Activated gamma-delta T cell treated with anti-CD3 and anti-CD28 coated beads, Interleukin-2, amount 50 U/mL, for 16 hours (primary cell): ENCODE measurements at places on chromosomes 13 and 19.

GRCh38 chr19:46042252-46042883 is 1.6 kb upstream of the IGFL4 start:
- no peak for DNase-seq

DNA sequence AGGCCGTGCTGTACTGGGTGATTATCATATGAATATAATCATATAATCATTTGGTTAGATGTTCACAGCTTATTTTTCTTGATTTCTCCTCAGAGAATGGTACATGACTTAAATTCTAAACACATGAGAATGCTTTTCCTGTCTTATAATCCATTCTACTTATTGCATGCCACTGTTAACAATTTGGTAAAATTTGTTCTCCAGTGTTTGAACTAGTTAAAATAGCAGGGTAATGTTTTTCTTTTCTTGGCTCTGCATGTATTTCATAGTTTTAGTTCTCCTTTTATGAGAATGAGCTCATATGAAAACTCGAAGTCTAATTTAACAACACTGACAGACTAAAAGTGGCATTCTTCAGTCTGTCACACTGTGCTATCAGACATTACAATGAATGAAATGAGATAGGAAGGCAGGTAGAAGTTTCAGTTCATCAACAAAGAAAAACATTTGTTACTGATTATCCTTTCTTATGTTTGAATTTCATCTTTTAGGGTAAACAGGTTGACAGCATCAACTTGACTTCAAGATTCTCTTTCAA is 10.2 kb downstream of the SPRYD7 start:
- no peak for DNase-seq

- DNase-seq, result no peak
These were observed 1.5 kb upstream of the ERICH4 start for GRCh38 chr19:41441321-41441945.

DNA sequence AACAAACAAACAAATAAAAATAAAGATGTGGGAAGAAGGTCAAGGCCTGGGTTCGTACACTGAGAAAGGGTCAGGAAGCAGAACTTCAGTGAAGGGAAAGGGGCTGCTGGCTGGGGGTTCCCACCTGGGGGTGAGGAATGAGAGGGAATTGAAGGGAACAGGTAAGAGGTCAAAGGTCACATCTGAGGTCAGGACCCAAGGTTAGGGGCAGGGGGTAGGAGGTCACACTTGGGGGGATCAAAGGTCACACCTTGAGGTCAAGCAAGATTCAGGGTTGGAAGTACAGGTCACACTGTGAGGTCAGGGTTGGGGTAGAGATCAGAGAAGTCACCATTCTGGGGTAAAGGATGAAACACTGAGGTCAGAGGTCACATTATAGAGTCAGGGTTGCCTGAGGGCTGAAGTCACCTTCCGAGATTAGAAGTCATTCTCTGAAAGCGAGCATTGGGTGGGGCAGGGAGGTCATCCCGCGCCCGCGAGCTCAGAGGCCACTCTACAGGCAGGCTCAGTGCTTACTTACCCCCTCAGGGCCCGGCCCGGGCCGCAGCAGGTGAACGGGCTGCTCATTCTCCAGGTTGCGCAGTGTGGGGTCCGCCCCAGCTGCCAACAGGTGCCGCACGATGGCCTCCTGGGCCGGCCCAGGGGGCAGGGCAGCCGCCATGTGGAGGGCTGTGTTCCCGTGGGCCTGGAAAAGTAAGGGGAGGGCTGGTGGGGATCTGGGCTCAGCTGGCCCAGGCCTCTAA is 10.8 kb downstream of the NFKBID start:
- DNase-seq, result no peak

- DNase-seq, result no peak
These were observed 97.5 kb downstream of the DIAPH3 start for GRCh38 chr13:60066226-60066625.
